ENCODE measurements at places on chromosomes 3 and 15.

GRCh38 chr3:134372396-134373270, 1.6 kb downstream of the AMOTL2 start:
- DNase-seq: no peak

DNA sequence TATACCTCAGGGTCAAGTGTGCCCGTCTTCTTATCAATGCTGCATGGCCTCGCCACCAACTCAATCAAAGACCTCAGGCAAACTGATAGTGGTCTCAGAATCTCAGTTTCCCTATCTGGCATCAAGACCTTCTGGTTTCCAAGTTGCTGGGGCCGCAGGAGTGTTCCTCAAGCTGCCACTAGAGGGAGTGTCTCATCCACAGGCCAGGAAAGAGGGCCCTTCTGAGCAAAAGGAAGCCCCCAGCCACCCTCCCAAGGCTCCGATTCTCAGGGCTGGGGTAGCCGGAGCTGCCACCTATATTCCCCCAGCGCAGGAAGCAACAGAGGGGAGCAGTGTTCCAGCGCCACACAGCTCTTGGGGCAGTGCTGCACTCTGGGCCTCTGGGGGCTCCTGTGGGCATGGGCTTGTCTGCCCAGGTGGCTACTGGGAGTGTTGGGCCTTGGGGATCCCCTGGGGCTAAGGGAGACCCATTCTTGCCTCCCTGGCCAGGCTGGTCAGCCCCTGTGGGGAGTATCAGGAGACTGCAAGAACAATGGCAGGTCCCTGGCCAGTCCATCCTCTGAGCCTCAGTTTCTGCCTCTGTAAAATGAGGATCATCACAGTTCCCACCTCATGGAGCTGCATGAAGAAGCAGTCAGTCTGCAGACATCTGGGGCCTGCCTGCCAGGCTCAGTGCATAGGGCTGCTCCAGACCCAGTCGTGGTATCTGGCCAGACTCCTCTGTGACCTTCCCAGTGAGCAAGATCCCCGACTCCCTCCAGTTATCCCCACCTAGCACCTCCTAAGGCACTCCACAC, 23.4 kb upstream of the SEC13 start:
- peak; percentile 64 for DNase-seq

DNA sequence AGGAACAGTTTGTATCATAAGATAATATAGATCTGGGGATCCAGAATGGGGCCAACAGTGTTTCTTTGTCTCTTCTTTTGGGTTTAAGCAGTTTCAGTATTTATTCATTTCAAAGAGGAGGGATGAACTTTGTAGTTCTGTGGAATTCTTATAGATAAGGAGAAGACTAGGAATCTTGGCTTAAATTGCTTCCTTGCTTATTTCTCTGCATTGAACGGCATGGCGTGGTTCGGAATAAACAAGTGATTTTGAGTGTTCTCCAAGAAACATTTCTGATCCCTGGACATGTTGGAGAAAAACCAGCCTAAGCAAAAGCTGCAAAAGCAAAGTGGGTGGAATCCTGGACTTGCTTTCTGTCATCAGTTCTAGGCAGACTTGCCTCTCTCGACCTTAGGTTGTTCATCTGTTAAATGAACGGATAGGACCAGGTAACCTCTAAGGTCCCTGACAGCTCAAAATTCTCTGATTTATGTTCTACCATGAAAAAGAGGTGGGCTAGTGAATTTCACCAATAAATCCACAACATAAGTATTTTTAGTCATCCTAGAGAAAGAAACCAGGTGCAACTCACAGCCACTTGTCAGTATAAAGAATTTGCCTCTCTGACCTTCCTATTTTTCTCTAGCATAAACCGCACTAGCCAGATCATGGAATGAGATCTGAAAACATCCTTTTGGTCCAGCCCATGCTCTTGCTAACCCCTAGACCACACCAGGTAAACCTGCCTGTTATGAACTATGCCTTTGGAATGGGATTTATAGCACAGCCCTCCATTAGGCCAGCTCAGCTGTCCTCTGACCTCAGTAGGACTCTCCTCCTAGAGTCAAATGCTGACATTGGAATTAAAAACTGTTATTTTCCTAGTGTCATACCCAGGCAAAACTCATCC, 78.8 kb downstream of the CLDN11 start:
- no peak for DNase-seq

- DNase-seq: no peak
Measured at GRCh38 chr3:5149306-5149880, 27.3 kb downstream of the ARL8B start.

DNA sequence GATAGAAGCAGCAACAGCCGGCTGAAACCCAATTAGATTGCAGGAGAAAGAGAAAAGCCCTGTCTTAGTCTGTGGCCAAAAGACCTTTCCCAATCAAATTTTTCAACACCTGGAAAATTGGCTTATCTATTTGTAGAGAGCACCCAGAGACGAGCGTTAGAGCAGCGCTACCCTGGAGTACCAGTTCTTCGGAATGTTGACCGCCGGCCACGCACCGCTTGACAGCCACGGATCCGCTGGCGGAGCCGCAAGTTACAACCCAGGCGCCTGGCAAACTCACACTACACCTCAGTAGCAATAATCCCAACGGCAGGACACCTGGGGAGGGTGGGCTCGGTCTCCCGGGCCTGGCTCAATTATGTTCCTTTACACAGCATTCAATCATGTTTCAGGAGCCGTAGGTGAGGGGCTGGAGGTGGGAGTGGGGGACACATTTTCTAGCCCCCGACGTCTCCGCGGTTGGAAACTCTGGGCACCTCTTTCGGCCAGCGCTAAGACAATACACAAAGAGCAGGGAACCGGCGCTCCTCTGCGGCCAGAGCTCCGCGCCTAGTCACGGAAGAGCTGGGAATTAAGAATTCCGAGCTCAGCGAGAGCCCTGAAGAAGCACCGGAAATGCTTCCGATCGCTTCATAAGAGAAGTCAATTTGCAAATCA, 1.2 kb downstream of the MB21D2 start:
- DNase-seq: no peak

DNA sequence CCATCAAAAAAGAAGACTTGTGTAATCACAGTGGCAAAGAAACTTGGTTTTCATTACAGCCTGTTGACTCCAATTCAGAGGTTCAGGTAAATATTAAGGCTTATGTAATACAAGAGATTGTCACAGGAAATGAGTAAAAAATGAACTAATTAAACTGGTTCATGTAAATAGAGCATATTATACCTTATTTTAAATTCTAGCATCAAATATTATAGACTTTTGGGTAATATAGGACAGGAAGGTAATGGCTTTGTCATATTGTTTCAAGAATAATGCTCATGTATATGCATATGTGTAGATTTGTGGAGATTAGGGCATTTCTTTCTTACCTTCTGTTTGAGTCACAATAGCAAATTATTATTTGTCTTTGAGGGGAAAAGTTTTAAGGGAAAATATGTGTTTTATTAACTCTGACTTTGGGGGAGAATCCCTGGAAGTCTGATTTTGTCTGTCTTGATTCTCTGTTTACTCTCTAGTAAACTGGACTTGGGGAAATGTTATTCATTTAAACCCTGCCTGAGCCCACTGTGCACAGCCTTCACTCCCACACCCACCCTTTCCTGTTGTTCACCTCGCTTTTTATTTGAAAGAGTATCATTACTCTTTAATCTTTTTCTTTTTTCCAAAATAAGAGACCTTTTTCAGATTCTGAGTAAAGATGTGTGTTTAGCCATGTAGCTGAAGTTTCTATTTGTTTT, 43.0 kb downstream of the RASA2 start:
- no peak for DNase-seq

- DNase-seq: no peak
Measured at GRCh38 chr15:77186594-77187011, 115.7 kb upstream of the TSPAN3 start.

- no peak for DNase-seq
Measured at GRCh38 chr3:181493423-181493822, 218.3 kb upstream of the SOX2 start.

- no peak for DNase-seq
Measured at GRCh38 chr3:112822064-112823055, 24.3 kb downstream of the CD200R1L start.

DNA sequence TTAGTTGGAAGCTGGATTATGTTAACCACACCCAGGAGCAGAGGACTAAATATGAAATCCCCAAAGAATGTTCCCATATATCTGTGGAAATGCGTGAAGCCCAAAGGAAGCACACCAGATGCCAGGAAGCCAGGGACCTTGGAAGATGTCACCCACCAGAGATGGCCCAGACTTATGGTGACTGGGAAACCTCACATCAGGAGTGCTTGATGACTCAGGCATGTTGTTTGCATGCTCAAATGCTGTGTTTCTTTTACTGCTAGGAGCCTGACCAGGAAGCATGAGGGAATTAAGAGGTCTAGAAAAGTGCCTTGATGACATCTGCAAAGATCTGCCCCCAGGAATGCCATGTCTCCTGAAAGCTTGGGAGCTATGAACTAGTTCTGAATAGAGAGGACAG, 109.0 kb upstream of the SLC2A2 start:
- DNase-seq: peak; percentile 28

DNA sequence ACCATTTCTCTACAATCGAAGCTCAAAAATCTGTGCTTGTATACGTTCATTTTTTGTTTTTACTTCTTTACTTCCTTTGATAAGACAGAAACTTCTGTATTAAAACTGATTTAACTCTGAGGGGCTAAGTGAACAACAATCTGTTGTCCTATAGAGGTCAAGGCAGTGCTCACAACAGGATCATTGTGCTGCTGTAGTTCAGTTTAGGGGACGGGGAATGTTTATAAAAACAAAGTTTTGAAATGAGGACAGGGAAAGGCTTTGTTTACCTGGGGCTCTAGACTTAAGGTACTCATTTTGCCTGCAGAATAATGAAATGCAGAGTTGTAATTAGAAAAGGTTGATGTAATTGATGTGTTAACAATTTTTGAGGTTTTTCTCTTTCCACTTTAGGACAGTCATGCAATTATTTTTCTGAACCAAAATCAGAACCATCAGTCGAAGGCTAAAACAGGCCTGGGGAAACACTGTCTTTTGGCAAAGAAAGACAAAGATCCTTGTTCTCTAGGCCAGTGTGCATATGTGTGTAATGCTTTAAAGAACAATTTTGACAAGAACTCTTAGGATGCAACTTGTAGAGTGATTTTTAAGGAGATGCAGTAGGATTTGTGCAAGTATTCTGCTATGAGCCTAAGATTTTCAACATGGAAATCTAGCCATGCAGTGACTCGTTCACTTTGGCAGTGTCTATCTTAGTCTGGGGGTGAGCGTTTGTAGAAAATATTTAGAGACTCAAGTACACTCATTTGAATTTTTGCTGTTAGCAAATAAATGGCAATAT, 165.2 kb downstream of the PGPEP1L start:
- no peak for DNase-seq

GRCh38 chr3:177838766-177839350, 641.6 kb upstream of the TBL1XR1 start:
- DNase-seq: no peak

DNA sequence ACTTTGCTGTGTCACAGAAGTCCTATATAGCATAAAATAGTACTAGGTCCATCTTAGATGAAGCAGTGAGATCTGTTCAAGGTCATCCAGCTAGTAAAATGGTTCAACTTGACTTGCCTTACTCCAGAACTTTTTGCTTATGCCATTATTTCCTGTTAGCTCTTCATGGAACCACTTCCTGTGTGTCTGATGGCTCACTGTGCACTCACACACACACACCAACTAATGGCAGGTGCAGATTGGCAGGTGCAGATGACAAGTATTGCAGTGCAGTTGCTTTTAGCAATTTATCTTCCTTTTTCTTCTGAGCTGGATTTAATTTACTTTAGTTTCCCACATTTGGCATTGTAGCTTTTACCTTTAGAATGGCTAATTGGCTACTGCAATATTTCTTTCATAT, 29.8 kb downstream of the GOLGA8S start:
- no peak for DNase-seq

GRCh38 chr3:118425272-118425837, 609.3 kb downstream of the IGSF11 start:
- no peak for DNase-seq

- DNase-seq: peak; percentile 65
Measured at GRCh38 chr3:105906836-105907235, 38.0 kb upstream of the CBLB start.

GRCh38 chr15:95958382-95958781, 372.1 kb upstream of the NR2F2 start:
- DNase-seq: no peak

GRCh38 chr15:36430726-36431265, 148.6 kb upstream of the CDIN1 start:
- DNase-seq: no peak

DNA sequence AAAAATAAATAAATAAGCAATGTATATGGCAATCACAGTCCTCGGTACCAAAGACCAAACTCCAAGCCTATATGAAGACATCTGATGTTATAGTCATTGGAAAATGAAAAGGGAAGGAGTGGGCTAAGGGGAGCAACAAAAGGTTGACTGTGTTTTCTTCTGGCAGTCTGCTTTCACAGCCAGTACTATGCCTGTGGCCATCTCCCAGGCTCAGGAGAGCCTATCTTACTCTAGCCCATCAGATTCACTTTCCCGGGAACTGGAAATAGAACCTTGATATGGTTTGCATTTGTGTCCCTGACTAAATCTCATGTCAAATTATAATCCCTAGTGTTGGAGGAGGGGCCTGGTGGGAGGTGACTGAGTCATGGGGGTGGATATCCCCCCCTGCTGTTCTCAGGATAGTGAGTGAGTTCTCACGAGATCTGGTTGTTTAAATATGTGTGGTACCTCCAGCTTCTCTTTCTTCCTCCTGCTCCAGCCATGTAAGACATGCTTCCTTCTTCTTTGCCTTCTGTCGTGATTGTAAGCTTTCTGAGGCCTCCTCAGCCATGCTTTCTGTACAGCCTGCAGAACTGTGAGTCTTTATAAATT, 105.3 kb downstream of the PLCH1 start:
- DNase-seq: no peak

- DNase-seq: no peak
Measured at GRCh38 chr15:39565851-39566250, 15.0 kb upstream of the THBS1 start.

DNA sequence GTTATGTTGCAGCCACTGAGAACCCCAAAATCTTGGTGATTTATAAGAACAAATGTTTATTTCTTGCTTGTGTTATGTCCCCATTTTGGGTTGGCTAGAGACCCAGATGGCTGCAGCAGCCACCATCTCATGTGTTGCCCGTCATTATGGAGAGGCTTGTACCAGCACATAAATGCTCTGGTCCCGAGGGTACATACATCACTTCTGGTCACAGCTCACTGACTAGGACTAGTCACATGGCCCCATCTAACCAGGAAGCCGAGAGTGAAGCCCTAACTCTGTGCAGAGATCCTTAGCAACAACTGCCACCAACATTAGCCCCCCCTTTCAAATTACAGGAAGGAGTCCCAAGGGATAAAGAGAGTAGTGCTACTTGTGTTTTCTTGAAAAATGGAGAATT, 25.5 kb upstream of the HACD2 start:
- no peak for DNase-seq

- DNase-seq: no peak
Measured at GRCh38 chr15:96200357-96200967, 130.0 kb upstream of the NR2F2 start.

DNA sequence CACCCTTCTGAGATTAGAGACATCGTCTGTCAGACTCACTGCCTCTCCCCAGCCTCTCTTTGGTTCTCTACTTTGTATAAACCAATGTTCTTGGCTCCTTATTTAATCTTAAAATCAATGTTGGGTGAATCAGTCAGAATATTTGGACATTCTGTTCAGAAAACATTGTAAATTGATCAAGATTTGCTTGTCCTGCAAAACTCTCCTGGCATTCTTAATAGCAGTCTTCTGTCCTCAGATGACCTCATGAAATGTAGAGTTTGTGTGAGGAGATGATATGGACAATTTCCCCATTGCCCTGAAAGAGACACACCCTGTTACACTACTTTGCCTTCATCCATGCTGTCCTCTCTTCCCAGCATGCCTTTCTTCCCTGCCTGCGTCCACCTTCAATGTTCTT, 33.6 kb downstream of the CD200R1L start:
- DNase-seq: no peak
